Fibroblast of the aortic adventitia (primary cell): ENCODE measurements at places on chromosomes 5 and 9. TPM values are rescaled to one million over a fixed set of nuclear protein-coding genes. Genes with fewer than 3 reads are reported as not detected.

GRCh38 chr9:110334183-110334582 is 3.5 kb downstream of the TXNDC8 start:
- DNase-seq = no peak

DNA sequence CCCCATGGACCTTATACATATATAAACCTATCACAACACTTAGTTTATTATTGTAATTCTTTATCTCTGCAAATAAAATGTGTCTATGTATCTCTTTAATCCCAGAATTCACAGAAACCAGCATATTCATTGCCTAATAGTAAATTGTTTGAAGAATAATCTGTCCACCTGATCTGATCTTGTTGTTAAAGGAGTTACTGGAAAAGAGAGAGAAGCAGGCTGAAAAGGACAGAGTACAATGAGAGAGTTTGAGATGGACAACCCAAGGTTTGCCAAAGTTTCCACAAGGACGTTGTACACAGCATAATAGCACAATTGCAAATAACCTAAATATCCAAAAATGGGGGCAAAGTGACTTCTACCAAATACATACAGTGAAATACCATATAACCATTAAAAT is 23.8 kb downstream of the PLPP1 start:
- DNase-seq = no peak

- DNase-seq = peak; percentile 44
Observed at GRCh38 chr5:68505917-68506860, 290.6 kb downstream of the PIK3R1 start.

DNA sequence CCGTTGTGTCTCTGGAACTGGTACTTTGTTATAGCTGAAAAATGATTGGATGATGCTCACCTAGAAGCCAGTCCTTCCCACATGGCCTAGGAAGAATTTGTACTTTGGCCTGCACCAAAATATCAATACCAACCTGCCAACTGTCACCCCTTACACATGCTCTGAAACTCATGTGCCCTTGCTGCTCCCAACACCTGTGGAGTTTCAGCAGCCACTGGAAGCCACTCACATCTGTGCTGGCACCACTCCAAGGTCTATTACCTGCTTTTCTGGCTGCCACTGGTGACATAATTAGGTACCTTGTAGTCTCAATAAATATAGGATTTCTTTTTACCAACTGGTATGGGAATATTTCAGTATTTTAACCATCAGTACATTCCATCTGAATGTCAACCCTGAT is 363.6 kb downstream of the SH3GL2 start:
- no peak for DNase-seq

DNA sequence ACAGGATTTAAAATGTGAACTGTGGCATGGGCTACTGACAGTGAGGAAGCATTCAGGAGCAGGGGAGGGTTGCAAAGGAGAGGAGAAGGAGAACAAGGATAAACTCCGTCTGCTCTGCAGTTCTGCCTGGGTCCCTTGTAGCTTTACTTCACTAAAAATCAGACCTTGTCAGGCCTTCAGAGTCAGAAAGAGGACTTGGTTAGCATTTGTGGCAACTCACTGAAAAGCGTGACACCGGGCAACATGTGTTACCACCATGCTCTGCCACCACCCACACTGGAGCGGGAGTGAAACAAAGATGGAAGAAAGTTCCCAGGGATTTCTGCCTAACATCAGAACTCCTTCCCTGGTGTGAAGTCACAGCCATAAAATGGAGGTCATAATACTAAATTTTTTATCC is 19.3 kb downstream of the FYB1 start:
- no peak for DNase-seq

GRCh38 chr9:37542895-37543294 is 33.3 kb downstream of the FBXO10 start:
- DNase-seq = no peak

DNA sequence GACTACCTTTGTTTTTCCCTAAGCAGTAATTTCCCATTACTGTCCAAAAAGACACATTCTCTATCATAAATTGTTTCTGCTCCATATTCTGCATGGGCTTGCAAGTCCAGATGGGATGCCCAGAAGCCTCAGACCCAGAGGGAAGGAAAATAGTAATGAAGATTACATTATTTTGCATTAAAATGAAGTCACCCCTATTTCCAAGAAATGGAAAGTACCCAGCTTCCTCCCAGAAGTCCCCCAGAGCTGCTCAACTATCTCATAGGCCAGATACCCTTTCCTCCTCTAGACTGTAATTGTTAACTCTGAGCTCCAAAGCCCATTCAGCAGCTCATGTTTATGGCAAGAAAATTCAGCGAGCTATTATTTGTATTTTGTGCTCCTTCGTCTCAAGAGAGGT is 159.5 kb downstream of the GLIS3 start:
- no peak for DNase-seq

DNA sequence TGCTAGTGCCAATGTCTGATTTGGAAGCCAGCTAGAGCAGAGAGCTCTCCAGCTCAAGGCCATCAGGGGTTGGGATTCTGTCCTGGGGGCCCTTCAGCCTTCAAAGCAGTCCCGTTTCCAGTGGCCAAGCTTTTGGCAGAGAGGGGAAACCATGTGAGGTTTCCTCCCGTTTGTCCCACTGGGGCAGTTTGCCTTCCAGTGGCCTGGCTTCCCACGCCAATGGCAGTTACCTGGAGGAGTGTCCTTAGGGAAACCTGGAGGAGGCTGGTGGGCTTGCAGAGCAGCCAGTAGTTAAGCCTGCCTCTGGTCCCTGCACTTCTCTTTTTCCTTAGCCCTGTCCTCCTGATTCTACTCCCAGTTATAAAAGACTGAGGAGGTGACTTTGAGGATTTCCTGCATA is 37.7 kb downstream of the FGD3 start:
- no peak for DNase-seq

DNA sequence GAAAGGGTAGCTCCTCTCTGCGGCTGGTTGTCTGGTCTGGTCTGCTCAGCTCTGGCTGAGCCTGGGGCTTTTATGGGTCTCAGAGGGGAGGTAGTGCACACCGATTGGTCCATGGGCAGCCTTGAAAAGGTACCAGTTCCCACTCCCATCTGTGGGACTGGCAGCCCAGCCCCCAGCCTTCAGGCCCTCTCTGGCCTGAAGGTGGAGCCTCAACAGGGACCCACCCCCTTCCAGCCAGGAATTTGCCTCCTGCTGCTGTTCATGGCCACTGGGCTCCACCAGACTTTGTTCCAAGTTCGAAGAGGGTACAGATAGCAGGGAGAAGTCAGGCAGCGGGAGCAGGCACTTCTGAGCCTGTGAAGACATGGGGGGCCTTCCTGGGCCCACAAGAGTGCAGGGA is 165.3 kb upstream of the SLC27A6 start:
- DNase-seq = no peak

DNA sequence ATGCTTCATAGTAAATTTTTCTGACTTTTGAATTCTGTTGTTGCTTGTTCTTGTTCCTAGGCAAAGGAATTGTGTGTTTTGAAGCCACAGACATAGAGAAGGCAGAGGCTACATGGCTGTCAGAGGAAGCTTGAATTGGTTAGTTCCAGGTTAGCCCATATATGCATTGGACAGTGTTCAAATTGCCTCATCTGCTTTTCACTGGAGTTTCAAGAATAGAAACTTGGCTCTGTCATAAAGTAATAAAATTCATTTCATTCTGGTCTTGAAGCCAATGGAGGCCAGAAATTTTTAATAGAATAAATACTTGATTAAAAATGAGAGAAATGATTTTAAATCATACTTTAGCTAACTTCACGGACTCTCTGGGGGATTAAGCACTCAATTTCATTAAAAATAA is 178.0 kb downstream of the YIPF5 start:
- no peak for DNase-seq

DNA sequence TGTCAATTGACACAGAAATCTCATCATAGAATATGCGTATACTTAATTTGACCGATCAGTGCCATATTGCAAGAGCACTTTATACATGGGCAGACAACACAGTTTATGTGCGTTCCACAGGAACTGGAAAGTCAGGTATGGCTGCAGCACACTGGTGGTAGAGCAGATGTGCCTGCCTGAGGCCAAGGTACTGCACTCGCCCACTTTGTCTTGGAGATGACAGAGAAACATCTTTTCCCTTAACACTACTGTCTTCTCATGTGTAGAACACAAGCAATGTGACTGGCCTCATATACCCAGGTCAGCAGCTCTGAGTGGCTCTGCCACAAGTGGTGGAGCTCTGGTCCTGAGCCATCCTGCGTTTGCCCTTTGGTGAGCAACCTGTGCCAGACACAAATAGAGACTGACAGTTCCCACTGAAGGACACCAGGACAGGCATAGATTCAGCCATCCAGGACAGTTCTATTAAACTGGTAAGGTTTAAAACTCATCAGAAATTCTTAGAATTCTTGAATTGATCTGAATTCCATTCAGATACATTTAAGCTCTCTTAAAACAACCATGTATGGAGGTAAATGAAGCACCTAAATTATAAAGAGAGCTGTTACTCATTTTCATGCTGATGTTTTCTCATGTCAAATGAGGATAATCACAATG is 21.0 kb upstream of the PPP2CA start:
- no peak for DNase-seq

DNA sequence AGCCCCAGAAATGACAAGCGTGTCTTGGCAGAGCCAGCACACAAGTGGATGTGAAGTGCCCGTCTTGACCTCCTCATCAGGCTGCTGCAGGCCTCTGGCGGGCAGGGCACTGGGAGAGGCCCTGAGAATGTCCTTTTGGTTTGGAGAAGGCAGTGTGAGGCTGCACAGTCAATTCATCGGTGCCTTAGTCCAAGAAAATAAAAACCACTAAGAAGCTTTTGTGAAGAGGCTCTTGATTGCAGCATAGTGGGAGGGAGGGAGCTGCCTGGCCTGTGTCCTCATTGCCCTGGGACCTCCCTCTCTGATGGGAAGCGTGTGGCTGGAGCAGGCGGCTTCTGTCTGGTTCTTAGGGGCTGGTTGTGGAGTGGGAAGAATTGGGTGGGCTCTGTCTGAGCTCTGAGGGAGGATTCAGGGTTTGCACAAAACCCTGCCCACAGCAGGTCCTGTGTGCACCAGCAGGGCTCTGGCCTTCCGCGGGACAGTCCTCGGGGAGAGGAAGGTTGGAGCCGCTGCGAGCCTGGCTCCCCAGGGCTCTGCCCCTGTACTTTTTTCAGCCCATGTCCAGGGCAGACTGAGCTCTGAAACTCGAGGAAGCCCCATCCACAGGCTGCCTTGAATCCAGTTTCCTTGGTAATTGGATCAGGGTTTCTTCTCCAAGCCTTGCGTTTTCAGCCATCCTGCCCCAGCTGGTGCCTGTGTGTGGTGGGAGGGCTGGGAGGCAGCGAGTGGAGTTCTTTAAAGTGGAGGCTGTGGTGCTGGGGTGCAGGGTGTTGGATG is 1.1 kb downstream of the HRCT1 start:
- peak; percentile 91 for DNase-seq

DNA sequence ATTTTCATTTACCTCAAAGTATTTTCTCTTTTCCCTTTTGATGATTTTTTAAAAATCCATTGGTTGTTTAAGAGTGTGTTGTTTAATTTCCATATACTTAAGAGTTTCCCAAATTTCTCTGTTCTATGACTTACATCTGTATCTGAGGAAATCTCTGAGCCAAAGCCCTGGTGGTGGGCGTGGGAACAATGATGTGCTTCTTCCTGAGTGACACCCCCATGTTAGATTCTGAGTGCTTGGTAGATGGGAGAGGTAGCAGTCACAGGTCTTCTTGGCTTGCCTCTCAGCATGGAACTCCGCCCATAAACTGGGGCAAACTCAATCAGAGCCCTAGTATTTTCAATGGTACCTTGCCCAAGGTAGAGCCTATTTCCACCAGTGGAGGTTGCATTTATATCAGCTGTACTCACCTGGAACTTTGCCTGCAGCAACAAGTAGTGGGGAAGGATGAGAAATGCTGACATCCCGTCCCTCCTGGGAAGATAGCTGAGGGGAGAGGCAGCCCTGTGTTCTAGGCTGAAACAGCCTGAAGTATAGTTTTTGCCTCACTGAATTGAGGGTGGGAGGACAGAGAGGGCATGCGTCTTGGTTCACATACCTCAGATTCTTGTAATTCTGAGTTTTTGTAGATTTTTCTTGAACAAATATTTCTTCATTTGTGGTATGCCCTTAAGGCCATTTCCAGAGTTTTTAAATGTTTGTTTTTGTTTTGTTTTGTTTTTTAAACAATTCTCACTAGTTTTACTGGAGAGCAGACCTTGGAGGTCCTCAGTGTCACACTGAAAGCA is 26.4 kb downstream of the C9orf43 start:
- peak; percentile 2 for DNase-seq

DNA sequence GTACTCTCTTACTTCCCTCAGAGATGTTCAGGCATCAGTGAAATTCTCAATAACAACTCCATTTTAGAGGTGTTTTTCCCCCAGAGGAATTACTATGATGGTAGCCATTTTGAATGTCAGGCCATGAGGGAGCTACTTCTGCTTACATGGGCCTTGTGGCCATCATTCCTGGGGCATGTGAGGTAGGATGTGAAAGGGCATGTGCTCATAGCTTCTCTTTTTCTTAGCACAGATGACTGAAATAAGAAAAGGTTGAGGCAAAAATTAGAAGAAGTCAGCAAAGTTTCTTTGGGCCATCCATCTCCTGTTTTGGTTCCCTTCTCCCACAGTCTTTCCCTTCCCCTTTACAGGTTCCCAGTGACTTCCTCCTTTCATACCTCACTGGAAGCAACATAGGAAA is 68.8 kb downstream of the FEM1C start:
- no peak for DNase-seq

BHMT2 gene
- total RNA-seq = 5.0 and 6.8 TPM in 2 replicates

NIPAL4 gene
- total RNA-seq = under 0.01 TPM in 1 of 2 replicates, not detected in the other

SERF1A gene
- 5.2 and 13.7 TPM in 2 replicates for total RNA-seq

GAS1 gene
- 25.0 and 107 TPM in 2 replicates for total RNA-seq

SELENOP gene
- total RNA-seq = 58.1 and 119 TPM in 2 replicates

IPO11 gene
- total RNA-seq = 21.3 and 38.1 TPM in 2 replicates

LPAR1 gene
- total RNA-seq = 39.2 and 265 TPM in 2 replicates

IL4 gene
- 0.36 TPM in 1 of 2 replicates, not detected in the other for total RNA-seq

PCDHA4 gene
- total RNA-seq = 0.09 and 1.1 TPM in 2 replicates

KLHL3 gene
- total RNA-seq = 1.3 and 3.0 TPM in 2 replicates
